ENCODE measurements at places on chromosomes 3 and 15.

GRCh38 chr3:175585898-175586297 lies 726.8 kb downstream of the NAALADL2 start:
- DNase-seq = no peak

DNA sequence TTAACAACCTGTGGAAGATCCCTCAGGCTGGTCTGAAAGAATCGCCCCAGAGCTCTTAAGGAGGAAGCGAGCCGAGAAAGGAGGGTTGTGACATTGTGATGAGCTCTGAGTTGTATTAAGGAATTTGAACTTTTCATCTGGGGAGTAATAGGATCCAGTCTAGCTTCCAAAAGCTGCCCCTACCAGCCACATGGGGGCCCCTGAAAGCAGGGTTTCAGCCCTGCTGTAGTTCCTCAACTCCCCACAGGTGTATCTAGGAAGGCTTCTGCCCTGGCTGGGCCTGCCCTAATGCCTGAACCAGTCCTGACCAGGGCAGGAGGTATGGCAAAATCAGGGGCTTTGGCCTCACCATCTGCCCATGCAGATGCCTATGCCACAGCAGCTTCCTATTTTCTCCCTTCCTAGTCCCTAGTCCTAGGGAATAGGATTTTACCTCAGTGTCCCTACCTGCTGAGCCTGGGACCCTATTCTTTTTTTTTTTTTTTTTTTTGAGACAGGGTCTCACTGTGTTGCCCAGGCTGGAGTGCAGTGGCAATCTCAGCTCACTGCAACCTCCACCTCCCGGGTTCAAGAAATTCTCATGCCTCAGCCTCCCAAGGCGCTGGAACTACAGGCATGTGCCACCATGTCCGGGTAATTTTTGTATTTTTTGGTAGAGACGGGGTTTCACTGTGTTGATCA lies 5.0 kb upstream of the AP3S2 start:
- peak; percentile 35 for DNase-seq

- DNase-seq = no peak
Observed at GRCh38 chr15:96053781-96054428, 276.6 kb upstream of the NR2F2 start.

GRCh38 chr3:64161481-64161952 lies 63.7 kb downstream of the PRICKLE2 start:
- DNase-seq = no peak

- no peak for DNase-seq
Observed at GRCh38 chr15:36917411-36918267, 182.7 kb downstream of the MEIS2 start.

- DNase-seq = no peak
Observed at GRCh38 chr3:159860269-159861116, 128.1 kb upstream of the IL12A start.

- no peak for DNase-seq
Observed at GRCh38 chr15:75123395-75123794, 78.3 kb upstream of the C15orf39 start.
